Stimulated activated memory B cell treated with anti-CD40 and anti-IgM and Interleukin-4, amounts not matched to agents 10 μg/mL and 1 μg/mL and 100 μg/mL, for 72 hours (primary cell): ENCODE measurements at places on chromosomes 4 and X.

GRCh38 chr4:139753686-139754085 lies 88.1 kb downstream of the MGST2 start:
- no peak for ATAC-seq

DNA sequence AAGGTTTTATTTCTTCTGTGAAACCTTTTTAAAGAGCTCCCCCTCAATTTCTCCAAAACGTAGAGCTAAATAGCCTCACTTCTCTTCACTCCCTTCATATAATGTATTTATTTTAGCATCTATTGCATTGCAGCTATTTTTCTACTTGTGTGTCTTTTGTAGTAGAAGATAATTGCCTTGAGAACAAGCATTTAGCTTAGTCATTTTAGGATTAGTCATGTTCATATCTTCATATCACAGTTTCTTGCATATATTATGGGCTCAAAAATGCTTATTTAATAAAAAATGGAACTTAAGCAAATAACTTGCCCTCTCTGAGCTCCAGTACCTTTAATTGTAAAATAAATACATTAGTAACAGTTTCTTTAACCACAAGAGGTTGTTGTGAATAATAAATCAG lies 72.1 kb upstream of the SPANXC start:
- no peak for ATAC-seq

DNA sequence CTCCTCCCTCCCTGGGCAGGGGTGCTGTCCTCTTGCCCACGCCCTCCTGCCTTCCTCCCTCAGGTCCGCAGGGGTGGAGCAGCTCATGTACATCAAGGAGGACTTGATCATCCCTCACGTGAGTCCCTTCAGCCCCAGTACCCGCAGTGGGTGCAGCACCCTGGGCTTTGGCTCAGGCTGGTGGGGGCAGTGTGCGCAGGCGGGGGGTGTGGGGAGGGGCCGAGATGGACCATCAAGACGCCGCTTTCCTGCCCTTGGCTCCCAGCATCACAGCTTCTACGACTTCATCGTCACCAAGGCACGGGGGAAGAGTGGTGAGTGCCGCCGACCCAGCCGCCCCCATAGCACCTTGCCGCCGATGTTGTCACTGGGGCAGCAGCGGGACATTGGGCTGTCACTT lies 5.7 kb downstream of the FAM50A start:
- ATAC-seq = no peak

- ATAC-seq = peak; percentile 47
These were observed 59.4 kb downstream of the TSC22D3 start for GRCh38 chrX:107716118-107716684.

DNA sequence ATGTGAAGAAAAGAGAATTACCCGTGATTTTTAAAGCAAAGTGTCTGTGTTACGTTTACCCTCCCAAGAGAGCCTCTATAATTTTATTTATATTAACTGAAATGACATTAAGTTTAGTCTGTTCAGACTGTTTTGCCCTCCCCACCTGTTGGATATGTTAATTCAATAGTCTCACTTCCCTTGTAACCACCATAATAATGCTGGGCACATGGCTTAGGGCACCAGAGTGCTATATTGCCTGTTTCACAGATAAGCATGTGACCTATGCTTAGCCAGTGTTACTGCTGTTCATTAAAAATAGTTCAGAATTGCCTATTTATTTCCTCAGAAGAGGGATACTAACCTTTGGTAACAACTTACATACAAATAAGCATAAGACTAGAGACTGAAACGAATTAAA lies 446.2 kb downstream of the FAT4 start:
- ATAC-seq = no peak

DNA sequence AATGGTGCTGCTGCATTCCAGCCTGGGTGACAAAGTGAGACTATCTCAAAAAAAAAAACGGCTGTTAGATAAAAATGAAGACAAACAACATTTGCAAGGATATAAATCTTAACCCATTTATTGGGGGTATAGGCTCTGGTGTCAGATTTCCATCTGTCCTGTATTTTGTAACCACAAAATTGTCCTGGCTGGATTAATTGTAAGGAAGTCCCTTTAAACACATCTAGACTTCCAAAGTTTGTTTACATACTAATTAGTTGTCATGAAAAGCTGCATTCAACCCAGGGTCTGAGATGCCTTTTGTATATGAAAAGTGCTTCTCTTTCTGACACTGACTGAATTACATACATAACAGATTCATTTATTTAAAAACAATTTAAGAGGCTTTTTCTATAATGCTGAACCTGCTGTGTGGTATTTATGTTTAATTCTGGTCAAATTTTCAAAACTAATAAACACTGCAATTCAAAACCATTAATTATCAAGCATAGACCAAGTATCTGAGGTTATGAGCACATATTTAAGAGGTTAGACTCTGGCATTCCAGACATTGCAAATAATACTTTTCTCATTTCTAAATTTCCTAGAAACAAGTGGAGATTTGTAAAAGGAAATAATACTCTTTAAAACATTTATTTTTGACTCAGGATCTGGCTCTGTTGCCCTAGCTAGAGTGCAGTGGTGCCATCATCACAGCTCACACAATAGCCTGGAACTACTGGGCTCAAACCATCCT lies 17.5 kb upstream of the UGDH start:
- ATAC-seq = no peak

DNA sequence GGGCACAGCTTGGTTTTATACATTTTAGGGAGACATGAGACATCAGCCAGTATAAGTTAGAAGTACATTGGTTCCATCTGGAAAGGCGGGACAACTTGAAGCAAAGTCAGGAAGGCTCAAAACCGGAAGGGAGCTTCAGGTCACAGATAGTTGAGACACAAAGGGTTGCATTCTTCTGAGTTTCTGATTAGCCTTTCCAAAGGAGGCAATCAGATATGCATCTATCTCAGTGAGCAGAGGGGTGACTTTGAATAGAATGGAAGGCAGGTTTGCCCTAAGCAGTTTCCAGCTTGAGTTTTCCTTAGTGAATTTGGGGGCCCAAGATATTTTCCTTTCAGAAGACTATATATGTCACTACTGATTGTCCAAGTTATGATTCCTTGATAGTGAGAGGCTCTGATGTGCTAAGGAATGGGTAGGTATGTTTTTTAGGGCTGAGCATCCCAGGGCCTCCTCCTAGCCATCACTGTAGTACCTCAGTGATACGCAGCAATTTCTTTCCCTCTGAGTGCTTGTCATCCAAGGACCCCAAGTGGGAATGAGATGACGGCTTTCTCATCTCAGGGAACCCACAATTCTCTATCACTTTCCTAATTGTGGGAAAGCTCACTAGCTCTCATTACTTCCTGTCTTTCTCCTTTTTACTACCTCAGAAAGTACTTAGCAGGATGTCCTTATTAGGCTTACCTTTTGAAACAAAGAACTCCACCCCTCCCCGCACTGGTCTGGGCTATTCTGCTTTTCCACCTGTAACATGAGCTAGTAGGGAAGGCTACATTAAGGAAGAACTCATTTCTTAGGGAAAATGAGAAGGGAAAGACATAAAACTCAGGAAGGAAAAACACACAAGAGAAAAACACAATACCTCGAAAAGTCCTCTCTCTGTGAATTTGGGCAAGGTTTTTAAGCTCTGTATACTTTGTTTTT lies 632.7 kb downstream of the RAPGEF2 start:
- no peak for ATAC-seq

DNA sequence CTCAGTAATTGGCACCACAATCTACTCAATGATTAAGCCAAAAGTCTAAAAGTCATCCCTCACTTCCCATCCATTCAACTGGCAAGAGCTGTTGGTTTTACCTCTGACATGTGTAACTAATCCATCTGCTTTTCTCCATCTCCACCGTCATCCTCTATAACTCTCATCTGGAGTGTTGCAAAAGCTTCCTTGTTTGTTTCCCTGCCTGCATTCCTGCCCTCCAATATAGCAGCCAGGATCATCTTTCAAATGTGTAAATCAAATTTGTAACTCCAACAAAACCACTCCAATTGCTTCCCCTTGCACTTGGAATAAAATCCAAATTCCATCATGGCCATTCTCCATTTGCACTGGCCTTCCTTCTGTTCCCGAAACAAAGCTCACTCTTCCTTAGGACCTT lies 4.3 kb upstream of the PLAC8 start:
- no peak for ATAC-seq

- no peak for ATAC-seq
These were observed 28.8 kb upstream of the TRPC3 start for GRCh38 chr4:121980643-121981042.

DNA sequence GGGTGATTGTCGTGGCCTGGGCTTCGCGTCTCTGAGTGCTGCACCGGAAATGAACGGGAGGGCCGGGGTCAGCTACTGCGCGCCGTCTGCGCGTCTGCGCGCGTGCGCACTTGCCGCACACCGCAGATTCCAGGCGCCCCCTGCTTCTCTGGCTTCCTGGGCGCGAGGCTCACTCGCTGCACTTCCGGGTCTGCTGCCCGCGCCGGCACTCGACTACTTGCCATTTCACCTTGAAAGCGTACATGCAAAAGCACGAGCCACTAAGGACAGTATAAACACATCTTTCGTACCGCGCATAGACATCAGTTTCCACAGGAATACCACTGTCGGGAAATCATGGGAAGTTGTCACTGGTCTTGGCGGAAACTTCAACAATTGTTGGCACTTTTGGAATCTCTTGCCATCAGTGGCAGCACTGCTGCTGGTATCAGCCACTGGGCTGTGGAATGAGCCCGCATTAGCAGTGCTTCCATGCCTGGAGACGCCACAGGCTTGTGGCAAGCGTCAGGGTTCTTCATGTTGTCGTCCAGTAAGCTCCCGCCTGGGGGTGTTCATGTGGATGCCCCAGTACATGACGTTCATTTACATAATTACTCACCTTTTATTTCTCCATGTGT lies at the start of gene SUPT20HL2:
TSS of gene SUPT20HL2 (minus strand) at position 51 of the 617 bp plus-strand sequence. CDS start 754 bp downstream, outside the sequence.
- no peak for ATAC-seq

- no peak for ATAC-seq
These were observed 152.5 kb upstream of the PJA1 start for GRCh38 chrX:69317721-69318120.

DNA sequence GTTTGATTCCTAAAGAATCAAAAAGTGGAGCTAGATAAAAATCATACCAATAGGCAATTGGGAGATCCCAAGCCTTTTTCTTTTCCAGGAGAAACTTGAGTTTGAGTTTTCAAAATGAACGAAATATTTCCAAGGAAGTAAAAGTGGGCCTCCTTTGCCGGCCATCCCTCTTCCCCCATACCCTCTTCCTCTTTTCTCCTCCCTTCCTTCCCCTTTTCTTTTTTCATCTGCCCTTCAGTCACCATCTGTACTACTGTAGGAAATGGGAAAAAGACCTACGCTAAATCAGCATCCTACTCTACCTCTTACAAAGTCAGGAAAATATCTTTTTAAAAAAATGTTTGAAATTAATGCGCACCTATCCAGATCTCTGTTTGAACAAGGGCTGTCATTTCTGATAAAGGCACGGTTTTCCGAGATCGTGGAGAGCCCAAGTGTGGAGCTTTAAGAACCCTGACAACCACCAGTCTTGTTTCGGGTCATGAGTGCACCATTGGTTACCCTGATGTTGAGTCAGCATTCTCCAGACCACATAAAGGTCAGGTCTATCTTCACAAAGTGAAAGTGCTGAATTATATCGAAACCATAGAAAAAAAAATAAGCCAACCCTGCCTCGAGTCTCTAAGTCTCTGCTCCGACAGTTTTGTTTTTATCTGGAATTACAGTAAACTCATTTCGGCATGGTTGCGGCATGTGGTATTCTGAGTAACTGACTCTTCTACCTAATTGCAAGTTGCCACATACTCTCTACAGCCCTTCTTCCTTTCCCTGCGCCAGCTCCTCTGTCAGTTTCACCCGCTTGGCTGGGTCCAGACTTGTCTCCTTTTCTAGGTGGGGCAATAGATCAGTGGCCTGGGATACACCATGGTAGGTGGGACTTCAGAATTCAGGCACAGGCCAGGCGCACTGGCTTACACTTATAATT lies 140.2 kb upstream of the KLF3 start:
- ATAC-seq = peak; percentile 94

- peak; percentile 45 for ATAC-seq
These were observed 23.2 kb downstream of the PRPS2 start for GRCh38 chrX:12814420-12814819.

- ATAC-seq = no peak
These were observed 137.6 kb downstream of the NPNT start for GRCh38 chr4:106032851-106033286.

DNA sequence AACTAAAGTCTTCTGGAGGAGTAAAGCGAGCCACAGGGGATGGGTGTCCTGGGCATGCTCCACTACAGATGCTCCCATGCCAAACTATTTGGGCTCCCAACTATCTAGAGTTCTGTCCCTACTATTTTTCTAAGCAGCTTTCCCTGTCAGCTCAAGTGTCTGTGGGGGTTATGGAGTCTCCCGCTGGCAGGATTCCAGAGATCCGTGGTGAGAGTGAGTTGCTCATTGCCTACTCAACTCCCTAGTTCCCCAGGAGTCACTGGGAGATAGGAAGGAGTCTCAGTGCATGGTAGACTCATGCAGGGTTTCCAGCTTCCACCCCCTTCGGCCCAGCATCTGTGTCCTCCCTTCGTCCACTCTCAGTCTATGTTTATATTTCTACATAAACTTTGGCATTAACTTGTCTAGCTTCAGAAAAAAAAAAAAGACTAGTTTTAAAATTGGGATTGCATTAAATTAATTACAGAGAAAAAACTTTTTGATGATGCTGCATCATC lies 55.1 kb upstream of the INPP4B start:
- ATAC-seq = peak; percentile 45

DNA sequence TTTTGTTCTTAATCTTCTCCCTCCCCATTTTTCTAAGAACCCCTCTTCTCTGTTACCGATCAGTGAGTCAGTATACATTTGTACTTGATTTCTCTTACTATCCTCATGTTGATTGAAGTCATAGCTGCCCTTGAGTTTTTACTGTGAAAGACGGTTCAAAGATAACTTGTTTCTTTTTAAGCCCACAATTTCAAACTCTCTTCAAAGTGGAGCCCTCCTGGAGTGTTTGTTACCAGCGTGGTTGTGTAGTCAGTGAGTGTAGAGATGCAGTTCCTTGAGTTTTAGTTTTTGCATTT lies 7.9 kb downstream of the PPP1R3F start:
- no peak for ATAC-seq

DNA sequence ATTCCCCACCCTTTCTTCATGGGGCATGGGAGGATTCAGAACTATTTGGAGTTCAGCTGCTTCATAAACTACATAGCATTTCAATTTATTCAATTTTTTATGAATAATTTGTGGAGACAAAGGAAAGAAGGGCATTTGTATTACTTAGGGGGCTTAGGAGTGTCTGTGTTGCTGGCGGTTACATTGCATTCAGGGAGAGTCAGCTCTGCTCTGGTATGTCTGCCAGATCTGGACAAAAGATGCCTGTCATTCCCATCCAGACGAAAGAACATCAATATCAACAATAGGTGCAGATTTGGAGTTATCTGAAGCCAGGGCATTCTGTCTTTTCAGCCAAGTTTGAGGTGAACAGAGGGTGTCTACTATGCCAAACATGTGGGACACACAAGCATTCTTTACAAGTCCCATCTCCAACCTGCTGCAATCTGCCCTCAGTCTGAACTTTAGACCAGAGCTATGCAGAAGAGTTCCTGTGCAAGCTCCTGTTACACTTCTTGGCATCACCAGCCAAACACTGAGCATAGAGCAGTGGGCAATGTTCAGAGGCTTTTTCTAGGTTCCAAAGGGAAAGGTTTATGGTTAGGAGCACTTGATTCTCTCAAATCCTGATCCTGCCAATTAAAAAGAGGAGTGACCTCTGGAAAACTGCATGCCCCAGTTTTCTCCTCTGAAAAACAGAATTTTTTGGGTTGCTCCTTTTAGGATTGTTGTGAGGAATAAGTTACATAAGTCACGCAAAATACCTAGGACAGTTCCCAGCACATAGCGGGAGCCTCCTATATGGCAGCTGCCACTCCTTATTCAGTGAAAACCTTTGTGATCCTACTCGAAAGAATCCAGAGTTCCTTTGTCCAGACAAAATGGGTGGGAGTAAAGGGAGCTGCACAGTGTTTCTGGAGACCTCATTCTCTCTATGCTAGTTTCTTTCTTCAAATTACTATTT lies 719.5 kb upstream of the SLIT2 start:
- ATAC-seq = no peak
